ENCODE measurements at places on chromosomes 6 and 20.

DNA sequence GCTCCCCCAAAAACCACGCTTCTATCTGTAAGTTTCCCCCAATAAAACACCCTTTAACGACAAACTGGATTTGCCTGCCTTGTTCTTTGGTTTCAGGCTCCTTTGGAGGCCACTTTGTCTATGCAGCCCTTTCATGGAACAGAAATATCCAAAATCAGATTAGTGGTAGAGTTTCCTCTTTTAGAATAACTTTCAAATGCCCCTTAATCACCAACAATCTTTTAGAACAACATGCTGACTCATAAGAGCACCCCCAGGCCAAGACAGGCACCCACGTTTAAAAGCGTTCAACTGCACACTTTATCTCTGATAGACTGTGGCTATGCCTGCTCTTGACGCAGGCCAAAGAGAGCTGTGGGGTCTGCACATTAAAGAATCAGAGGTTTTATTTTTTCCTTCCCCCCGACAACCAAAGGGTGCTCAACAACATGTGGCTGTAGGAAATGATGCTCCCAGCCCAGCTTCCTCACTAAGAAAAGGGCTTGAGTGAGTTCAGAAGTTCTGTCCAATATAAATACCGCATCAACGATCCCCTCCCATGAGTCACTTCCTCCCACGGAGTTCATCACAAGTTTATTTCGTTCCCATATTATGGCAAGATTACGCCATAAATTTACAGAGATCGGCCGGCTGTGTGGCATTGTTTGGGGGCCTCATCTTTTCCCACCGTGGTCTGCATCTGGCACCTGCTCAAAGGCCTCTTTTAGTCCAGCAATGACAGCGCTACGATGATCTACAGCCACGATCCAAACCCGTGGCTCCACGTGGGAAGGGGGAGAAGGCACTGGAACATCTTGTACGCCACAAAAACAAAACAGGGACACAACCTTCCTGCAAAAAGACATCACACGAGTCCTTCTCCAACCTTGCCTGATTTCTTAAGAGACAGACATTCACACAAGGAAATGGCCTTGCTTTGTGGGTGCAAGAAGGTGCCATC, 88.8 kb upstream of the NFATC2 start:
- no peaks in the 10 kb centered on the region for H3K4me1 ChIP-seq
- peak overlapping the region; percentile 75 for H3K27ac ChIP-seq
- H3K36me3 ChIP-seq, result no peaks in the 10 kb centered on the region
- no peak overlapping the region for H3K4me3 ChIP-seq
- DNase-seq, result peak; percentile 15

- H3K27me3 ChIP-seq, result no peaks in the 10 kb centered on the region
- H3K4me1 ChIP-seq, result no peaks in the 10 kb centered on the region
- no peak overlapping the region for H3K4me3 ChIP-seq
Observed at GRCh38 chr6:97218912-97219311, 64.1 kb downstream of the MMS22L start.

GRCh38 chr6:2918936-2919335, 15.8 kb upstream of the SERPINB9 start:
- H3K27ac ChIP-seq, result no peak overlapping the region
- H3K4me1 ChIP-seq, result no peaks in the 10 kb centered on the region
- H3K36me3 ChIP-seq, result no peaks in the 10 kb centered on the region
- no peak for DNase-seq
- H3K4me3 ChIP-seq, result no peak overlapping the region

- H3K27me3 ChIP-seq, result no peaks in the 10 kb centered on the region
- no peak overlapping the region for H3K4me3 ChIP-seq
- peaks cover 13% of the 10 kb centered on the region for H3K4me1 ChIP-seq
- DNase-seq, result peak; percentile 44
- no peaks in the 10 kb centered on the region for H3K36me3 ChIP-seq
Observed at GRCh38 chr6:2021713-2022125, 223.7 kb downstream of the GMDS start.

- no peak for DNase-seq
- no peak overlapping the region for H3K27ac ChIP-seq
- no peaks in the 10 kb centered on the region for H3K4me1 ChIP-seq
- no peak overlapping the region for H3K4me3 ChIP-seq
Observed at GRCh38 chr20:56453352-56453751, 15.1 kb upstream of the RTF2 start.

- H3K36me3 ChIP-seq, result no peaks in the 10 kb centered on the region
- peak; percentile 43 for DNase-seq
- peaks cover 48% of the 10 kb centered on the region for H3K4me1 ChIP-seq
- no peak overlapping the region for H3K4me3 ChIP-seq
- H3K27ac ChIP-seq, result peak overlapping the region; percentile 97
Observed at GRCh38 chr20:34708621-34709043, 4.5 kb downstream of the TP53INP2 start.

GRCh38 chr20:17825252-17825959, 125.6 kb downstream of the BANF2 start:
- no peak for DNase-seq
- H3K27ac ChIP-seq, result peak overlapping the region; percentile 33

GRCh38 chr20:33773412-33774089, 37.6 kb upstream of the CHMP4B start:
- no peak for DNase-seq
- no peaks in the 10 kb centered on the region for H3K27me3 ChIP-seq
- H3K27ac ChIP-seq, result no peak overlapping the region
- no peak overlapping the region for H3K4me3 ChIP-seq

GRCh38 chr6:27234576-27234975, 12.9 kb upstream of the PRSS16 start:
- no peaks in the 10 kb centered on the region for H3K4me1 ChIP-seq
- H3K4me3 ChIP-seq, result no peak overlapping the region
- peaks cover 34% of the 10 kb centered on the region for H3K27me3 ChIP-seq
- H3K36me3 ChIP-seq, result no peaks in the 10 kb centered on the region

- no peak overlapping the region for H3K4me3 ChIP-seq
- no peaks in the 10 kb centered on the region for H3K4me1 ChIP-seq
- no peaks in the 10 kb centered on the region for H3K36me3 ChIP-seq
Observed at GRCh38 chr6:108228416-108228815, 32.4 kb downstream of the SNX3 start.

DNA sequence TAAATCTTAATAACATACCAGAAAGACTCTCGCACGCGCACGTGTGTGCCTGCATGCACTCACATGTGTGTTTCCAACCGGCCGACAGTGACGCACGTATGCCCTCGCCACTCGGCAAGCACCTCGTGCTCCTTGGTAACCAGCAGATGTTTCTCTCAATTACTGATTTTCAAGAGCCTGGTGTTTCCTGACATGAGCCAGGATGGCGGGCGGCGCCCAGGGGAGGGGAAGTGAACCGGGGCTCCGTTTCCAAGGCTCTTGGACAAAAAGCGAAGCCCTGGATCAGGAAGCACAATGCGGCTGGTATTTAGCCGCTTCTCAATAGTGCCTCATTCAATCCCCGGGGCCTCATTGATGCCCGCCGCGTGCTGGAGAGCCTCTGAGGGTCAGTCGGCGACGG, 37.7 kb downstream of the PMEPA1 start:
- peaks cover 17% of the 10 kb centered on the region for H3K4me1 ChIP-seq
- no peaks in the 10 kb centered on the region for H3K36me3 ChIP-seq
- H3K27ac ChIP-seq, result no peak overlapping the region
- H3K27me3 ChIP-seq, result no peaks in the 10 kb centered on the region
- no peak overlapping the region for H3K4me3 ChIP-seq

GRCh38 chr6:98514073-98514720, 320.2 kb upstream of the POU3F2 start:
- no peak overlapping the region for H3K4me3 ChIP-seq
- no peaks in the 10 kb centered on the region for H3K4me1 ChIP-seq
- no peak for DNase-seq
- no peaks in the 10 kb centered on the region for H3K36me3 ChIP-seq

DNA sequence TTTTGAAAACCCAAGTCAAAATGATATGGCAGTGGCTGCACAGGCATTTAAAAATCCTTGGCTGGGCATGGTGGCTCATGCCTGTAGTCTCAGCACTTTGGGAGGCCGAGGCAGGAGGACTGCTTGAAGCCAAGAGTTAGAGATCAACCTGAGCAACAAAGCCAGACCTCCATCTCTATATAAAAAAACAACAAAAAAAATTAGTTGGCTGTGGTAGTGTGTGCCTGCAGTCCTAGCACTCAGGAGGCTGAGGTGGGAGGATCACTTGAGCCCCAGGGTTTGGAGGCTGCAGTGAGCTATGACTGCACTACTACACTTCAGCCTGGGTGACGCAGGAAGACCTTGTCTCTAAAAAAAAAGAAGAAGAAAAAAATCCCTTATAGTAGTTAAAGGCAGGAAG, 142.9 kb downstream of the MYB start:
- no peaks in the 10 kb centered on the region for H3K36me3 ChIP-seq
- H3K4me3 ChIP-seq, result no peak overlapping the region
- no peak overlapping the region for H3K27ac ChIP-seq
- peaks cover 19% of the 10 kb centered on the region for H3K4me1 ChIP-seq
- H3K27me3 ChIP-seq, result no peaks in the 10 kb centered on the region

GRCh38 chr20:34215711-34216381, 25.4 kb upstream of the ASIP start:
- H3K27me3 ChIP-seq, result no peaks in the 10 kb centered on the region
- peak; percentile 98 for DNase-seq
- H3K27ac ChIP-seq, result peak overlapping the region; percentile 68
- no peak overlapping the region for H3K4me3 ChIP-seq
- no peaks in the 10 kb centered on the region for H3K36me3 ChIP-seq

DNA sequence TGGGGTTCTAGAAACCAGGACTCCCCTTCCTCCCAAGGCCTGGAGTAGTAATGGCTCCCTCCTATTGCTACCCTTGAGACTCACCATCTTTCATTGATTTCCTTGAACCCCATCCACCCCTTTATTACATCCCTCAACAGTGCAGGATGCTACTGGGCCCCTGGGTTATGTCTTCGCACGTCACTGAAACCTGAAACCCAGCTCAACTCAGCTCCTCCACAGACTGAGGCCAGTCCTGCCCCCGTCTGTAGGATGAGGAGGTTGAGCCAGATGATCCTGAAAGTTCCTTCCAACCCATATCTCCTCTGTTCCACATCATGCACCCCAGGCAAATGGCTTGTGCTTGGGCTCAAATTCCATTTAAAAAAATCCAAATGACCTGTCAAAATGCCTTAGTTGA, 21.4 kb downstream of the CPNE5 start:
- no peak for DNase-seq
- H3K4me3 ChIP-seq, result no peak overlapping the region
- no peaks in the 10 kb centered on the region for H3K4me1 ChIP-seq
- H3K36me3 ChIP-seq, result no peaks in the 10 kb centered on the region

DNA sequence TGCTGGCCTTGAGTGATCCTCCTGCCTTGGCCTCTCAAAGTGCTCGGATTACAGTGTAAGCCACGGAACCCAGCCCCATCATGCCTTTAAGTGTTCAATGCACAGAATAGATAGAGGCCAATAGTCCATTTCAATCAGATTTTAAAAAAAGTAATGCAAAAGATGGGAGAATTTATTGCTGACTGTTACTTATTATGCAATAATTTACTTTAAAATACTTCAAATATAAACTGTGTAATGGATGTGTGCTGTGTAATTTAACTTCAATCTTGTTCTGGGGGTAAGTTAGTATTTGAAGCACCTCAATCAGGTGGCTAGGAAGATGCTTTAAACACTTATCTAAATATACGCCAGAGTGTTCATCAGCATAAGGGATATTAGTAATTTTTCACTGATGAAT, 51.7 kb upstream of the BCLAF1 start:
- H3K36me3 ChIP-seq, result peaks cover 11% of the 10 kb centered on the region
- H3K27ac ChIP-seq, result no peak overlapping the region
- no peak overlapping the region for H3K4me3 ChIP-seq
- no peaks in the 10 kb centered on the region for H3K4me1 ChIP-seq

DNA sequence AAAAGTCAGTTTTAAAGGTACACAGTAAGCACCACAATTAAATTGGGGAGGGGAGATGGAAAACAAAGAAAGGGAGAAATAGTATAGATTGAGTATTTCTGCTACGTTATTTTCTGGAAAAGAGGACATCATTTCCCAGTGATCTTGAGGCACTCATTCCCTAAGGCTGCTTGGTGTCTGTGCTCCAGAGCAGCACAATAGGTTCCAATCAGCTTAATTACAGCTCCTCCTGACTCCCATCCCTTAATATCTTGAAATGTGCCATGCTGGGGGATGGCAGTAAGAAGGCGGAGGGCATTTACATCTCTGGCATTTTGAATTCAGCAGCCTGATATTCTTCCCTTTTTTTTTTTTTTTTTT, 39.5 kb upstream of the BEND3 start:
- H3K27ac ChIP-seq, result no peak overlapping the region
- no peak overlapping the region for H3K4me3 ChIP-seq
- peaks cover 3% of the 10 kb centered on the region for H3K4me1 ChIP-seq
- no peaks in the 10 kb centered on the region for H3K27me3 ChIP-seq
- DNase-seq, result no peak
- H3K36me3 ChIP-seq, result no peaks in the 10 kb centered on the region

DNA sequence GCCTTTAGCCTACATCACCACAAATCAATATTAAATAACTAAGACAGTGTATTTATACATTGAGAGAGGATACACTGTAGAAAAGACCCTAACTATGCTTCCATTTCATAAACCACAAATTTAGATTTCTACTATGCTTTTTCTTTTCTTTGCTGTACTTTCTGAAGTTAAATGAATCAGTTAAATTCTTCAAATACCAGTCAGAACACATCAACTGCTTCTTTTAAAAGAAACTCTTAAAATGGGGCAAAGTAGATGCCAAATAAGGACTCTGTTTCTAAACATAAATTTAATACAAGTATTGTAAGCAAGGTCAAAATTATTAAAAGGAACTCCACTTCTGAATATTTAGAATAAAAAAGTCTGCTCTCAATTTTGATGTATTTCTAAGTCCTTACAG, 76.9 kb downstream of the GMDS start:
- H3K36me3 ChIP-seq, result no peaks in the 10 kb centered on the region
- H3K4me3 ChIP-seq, result no peak overlapping the region
- H3K27ac ChIP-seq, result no peak overlapping the region

DNA sequence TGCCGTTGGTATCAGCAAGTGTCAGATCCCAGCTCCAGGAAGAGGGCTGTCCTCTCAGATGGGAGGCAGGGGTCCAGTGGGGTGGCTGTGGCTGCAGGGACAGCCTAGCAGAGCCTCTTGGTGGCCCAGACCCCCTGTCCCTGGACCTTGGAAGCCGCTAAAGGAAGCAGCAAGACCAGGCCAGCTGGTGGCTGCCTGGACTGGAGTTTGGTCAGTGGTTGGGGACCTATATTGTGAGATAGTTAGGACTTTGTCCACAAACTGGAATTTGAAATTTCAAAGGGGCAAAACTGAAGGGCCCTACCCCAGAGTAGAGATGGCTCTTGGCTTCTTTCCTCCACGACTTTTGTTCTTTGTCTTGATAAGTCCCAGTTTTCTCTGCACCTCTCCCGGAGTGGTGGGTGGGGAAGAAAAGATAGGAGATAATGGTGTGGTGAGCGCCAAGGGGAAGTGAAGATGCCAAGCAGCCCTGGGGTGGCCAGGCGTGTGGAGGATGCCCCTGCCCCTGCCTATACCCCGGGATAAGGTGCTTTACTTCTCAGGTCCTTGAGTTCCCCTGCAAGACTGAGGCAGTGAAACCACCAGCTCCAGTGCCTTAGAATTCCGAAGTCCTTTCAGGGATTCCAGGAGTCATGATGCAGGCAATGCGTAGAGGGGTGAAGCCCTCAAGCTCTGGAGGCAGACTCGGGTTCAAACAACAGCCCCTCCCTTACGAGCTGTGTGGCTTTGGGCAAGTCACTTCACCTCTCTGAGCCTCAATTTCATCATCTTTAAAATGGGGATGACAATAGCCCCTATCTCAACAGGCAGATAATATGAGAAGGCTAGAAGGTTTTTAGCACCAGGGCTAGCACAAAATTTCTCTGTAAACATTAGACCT, 40.2 kb downstream of the HNF4A start:
- H3K36me3 ChIP-seq, result no peaks in the 10 kb centered on the region
- no peak overlapping the region for H3K4me3 ChIP-seq
- DNase-seq, result no peak
- H3K4me1 ChIP-seq, result no peaks in the 10 kb centered on the region

All from thyroid gland (tissue), 4 donors.